Activated CD8-positive, alpha-beta memory T cell treated with anti-CD3 and anti-CD28 coated beads for 24 hours (primary cell): ENCODE measurements at places on chromosomes 12 and 14.

DNA sequence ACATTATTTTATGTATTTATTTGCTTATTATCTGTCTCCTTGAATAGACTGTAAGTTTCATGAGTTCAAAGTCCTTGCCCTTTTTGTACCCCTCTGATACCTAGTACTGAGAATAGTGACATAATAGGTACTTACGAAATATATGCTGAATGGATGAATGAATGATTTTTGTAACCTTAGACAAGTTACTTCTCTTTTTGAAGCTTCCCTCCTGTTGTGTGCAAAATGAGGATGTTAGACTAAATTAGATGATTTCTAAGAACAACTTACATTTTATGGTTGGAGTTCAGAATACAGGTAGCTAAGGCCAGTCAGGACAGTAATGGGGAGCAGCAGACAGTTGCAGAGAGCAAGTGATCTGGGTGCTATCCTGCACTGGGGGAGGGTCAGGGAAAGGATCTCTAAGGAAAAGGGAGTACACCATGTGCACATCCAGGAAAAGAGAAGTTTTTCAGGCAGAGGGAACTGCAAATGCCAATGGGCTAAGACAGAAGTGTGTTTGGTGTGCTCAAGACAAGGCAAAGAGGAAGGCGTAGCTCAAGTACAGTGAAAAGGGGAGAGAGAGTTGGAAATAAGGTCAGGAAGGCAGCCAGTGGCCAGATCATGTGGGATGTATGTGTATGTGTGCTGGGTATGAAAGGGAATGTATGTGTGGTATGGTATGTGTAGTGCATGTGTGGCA is 59.4 kb upstream of the AMIGO2 start:
- DNase-seq: no peak

- DNase-seq: no peak
Measured at GRCh38 chr12:52965337-52965731, 16.4 kb downstream of the KRT18 start.

DNA sequence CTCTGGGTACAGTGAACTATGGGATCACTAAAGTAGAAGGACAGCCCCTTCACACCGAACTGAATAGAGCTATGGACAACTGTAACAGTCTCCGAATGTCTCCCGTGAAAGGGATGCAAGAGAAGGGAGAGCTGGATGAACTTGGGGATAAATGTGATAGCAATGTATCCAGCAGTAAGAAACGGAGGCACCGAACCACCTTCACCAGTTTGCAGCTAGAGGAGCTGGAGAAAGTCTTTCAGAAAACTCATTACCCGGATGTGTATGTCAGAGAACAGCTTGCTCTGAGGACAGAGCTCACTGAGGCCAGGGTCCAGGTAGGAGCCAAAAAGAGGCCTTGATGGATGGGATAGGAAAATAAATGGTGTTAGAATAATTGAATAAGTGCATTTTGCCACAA is 3.5 kb downstream of the ALX1 start:
- DNase-seq: no peak

GRCh38 chr14:85535991-85536832 is 6.3 kb downstream of the FLRT2 start:
- DNase-seq: no peak

- no peak for DNase-seq
Measured at GRCh38 chr12:115323223-115323905, 639.4 kb upstream of the TBX3 start.

DNA sequence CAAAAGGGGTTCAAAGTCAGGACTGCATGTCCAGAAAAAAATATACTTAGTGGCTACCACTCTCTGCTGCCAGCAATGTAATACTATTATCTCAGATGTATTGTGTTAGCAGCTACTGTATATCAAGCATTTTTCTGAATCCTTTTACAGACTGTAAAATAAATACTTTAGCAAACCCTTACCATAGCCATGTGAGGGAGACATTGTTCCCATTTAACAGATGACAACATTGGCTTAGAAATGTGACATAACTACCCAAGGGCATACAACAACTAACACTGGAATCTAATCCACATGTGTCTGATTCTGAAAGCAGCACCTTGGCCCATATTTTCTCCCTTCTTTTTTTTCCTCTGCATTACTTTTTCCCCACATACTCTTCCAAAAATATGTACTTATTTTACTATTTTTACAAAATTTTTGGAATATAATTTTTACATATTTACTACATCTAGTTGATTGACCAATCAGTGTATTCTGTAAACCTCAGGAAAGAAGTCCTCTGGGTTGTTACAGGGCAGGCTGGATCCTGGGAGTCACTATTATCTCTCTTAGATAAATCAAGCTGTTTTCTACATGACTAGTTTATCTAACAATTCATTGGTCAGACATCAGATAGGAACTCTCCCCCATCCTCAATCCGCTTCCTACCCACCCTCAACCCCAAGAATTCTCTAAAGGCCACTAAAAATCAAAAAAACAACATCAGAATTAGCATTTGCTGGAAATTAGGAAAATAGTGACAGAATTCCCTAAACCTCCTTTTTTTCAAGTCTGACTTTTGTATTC is 154.1 kb downstream of the BTG1 start:
- no peak for DNase-seq

DNA sequence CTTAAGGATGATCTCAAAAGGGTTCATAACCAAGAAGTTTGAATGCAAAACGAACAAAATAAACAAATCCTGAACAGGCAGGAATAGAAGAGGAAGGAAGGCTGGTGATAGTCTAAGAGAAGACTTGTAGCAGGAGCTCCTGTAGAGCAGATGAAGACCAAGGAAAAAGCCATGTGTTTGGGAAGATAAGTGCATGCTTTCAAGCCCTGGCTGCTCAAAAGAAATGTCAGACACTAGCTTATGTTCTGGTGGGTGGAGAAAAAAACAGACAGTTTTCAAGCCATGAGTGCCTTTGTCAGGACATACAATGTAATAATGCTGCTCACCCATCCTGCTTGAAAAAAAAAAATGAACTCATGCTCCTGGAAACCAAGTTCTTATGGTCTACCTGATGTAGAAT is 27.4 kb downstream of the TAOK3 start:
- no peak for DNase-seq

DNA sequence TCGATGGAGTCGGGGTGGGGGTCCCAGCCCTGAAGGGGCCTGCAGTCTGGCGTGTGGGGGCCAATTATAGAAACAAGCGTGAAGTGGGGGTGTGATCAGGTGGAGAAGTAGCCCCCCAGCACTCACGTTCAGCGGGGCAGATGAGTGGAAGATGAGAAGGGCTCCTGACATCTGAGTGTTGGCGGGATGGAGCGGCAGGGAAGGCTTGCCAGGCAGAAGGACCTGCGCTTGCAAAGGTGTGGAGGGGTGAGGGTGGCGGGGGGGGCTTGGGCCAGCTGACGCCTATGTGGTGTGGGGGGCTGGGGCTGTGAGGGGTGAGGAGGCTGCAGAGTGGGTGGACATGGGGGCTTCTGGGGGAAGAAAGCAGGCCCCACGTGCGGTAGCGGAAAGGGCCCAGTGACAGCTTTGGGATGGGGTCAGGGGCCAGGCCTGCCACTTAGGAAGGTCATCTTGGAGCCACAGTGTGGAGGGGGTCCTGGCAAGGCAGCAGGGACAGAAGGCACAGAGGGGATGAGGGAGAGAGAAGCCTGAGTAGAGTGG is 22.2 kb upstream of the BEGAIN start:
- DNase-seq: no peak

- no peak for DNase-seq
Measured at GRCh38 chr12:56220611-56221231, 1.0 kb downstream of the RNF41 start.

- no peak for DNase-seq
Measured at GRCh38 chr12:42815068-42815467, 225.5 kb upstream of the PRICKLE1 start.

DNA sequence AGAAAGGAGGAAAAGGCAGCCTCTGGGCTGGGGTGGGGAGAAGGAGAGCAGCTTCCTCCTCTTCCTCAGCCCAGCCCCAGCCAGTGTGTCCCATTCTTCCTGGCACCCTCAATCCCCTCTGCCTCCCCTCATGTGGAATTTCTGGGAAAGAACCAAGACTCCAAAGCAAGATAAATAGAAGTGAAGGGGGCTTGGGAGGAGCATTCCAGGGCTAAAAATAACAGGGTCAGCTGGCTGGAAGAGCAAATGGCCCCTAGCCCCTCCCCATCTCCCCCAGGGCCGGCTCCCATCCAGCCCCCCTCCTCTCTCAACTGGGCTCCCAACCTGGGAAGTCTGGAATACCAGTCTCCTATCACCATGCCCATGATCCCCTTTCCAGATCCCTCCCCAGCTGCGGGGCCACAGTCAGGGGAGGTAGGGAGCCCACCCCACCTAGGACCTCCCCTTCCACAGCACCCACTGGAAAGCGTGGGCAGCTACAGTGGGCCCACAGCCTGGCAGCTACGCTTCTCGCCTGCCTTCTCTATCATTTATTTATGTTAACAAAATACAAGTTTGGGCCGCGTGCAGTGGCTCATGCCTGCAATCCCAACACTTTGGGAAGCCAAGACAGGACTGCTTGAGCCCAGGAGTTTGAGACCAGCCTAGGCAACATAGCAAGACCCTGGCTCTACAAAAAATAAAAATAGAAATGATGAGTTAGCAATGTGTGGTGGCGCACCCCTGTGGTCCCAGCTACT is 88.3 kb downstream of the IRF2BPL start:
- no peak for DNase-seq

DNA sequence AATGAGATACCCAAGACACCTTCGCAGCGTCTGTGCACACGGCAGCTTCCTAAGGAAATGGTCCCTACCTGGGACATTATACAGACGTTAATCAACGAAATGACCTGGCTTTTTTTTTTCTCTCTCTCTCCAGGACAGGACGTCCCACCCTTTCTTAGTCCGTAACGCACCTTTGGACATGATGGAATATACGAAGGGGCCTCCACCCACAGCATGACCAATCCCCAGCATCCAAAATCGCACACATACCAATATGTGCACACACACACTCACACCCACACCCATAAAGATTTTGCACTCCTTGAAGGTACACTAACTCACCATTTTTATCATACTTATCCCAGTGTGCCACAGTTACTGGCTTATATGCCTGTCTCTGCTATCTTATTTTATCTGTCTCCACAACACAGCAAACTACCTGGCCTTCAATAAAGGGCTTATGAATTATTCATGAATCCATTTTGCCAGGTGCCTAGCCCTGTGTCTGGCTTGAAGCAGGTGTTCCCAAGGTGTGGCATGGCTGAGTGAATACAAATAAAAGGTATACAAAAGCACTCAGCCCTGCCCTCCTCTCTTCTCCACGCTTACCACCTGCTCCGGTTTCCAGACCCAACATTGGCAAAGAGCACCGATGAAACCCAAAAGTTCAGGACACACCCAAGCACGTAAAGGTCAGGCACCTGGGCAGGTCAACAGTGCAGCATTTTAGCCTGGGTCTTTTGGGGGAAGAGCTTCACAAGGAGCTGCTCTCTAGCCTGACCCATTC is 2.2 kb downstream of the SCNN1A start:
- no peak for DNase-seq

GRCh38 chr14:38704220-38704619 is 398.8 kb downstream of the SEC23A start:
- DNase-seq: no peak

GRCh38 chr14:74429221-74429691 is 3.2 kb upstream of the SYNDIG1L start:
- DNase-seq: no peak

GRCh38 chr12:92695577-92695976 is 7.2 kb upstream of the PLEKHG7 start:
- DNase-seq: no peak

- DNase-seq: no peak
Measured at GRCh38 chr14:77158175-77158881, 16.7 kb upstream of the ZDHHC22 start.

DNA sequence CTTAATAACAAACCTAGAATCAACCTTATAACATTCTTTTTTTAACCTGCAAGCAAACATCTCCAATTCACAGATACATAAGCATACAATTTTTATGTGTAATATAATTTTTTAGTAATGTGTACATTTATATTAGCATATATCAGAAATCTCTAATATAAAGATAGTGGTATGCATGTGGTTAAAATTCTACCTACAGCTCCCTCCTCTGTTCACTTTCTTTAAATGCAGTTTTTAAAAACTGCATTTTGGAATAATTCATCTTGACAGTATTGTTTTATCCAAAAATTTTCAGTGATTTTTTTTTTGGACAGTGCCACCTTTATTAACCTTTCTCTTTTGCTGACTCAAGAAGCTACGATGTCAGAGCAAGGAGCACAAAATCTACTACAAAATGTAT is 13.2 kb upstream of the RXYLT1 start:
- DNase-seq: no peak

DNA sequence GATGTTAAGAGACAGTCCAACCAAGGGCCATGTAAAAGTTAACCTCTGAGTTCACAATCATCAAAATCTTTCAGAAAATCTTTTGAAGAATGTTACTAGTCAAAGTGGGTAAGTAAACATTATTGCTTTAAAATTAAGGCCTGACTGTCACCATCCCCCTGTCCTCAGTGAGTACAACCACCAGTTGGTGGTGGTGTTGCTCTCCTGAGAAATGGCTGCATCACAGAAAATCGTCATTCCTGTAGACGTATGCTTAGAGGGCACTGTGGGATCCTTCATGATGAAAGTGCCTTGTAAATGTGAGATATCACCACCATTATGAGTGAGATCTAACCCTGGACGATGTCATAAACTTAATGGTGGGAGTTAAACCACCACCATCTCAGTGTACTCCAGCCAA is 451.2 kb downstream of the RPS29 start:
- no peak for DNase-seq

DNA sequence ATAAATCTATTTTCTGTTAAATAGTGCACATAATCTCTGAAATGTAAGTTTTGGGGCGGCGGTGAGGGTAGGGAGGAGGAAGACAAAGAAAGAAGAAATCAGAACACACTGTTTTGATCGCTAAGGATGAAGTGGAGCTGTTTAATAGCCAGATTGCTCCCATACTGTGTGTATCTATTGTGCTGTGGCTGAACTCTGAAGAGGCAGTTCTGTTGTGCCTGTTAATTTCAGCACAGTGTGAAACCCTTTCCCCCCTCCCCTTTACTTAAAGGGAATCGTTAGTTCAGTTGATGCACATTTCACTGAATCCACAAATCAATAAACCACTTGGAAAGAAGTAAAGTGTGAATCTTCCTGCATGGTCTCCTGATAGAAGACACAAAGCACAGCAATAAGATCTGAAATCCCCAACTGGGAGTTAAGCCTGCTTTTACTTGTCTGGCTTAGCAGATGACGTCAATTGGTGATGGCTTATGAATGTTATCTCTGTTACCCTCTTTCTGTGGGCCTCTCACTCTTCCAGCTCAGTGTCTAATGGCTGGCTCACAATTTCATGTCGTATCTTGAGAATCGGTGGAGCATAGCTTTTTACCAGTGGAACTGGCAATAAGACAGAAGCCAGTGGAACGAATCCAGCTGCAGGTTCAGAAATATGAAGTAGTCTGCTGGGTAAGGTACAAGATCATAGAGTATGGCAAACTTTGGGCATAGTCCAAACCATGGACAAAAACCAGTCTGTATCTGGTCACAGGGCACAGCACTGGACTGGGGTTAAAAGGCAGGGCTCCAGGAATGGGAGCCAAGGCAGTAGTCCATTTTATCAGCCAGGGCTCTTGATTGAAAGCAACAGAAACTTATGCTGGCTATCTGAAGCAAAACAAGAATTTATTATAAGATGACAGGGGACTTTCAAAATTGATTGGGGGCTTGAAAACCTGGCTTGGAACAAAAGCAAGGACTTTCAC is 413.5 kb upstream of the SEL1L start:
- no peak for DNase-seq
